C1 segment of cervical spinal cord (tissue), 14 donors: ENCODE measurements at places on chromosomes 1 and 21.

DNA sequence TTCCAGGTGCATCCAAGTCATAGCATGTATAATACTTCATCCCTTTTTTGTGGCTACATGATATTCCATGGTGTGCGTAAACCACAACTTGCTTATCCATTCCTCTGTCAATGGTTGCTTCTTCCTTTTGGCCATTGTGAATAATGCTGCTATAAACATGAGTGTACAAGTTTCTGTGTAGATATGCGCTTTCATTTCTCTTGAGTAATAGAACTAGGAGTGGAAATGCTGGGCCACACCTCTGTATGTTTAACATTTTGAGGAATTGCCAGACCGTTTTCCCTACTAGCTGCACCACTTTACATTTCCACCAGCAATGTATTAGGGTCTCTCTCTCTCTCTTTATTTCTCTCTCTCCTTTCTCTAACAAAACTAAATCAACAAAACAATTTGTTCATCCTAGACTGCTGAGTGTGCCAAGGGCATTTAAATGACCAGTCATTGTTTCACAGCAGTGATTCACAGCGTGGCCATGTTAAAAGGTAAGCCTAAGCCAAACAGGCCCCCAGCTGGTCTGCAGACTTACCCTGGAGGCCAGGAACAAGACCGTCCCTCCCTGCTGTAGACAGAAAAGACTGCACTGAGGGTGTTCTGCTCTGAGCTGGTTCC, 53.2 kb upstream of the LYST start:
- DNase-seq: no peak

GRCh38 chr21:36627242-36627641, 71.7 kb upstream of the SIM2 start:
- no peak for DNase-seq

GRCh38 chr1:49995734-49996133, 28.0 kb downstream of the AGBL4 start:
- DNase-seq: no peak

GRCh38 chr1:74830766-74831165, 97.8 kb downstream of the TYW3 start:
- DNase-seq: no peak

DNA sequence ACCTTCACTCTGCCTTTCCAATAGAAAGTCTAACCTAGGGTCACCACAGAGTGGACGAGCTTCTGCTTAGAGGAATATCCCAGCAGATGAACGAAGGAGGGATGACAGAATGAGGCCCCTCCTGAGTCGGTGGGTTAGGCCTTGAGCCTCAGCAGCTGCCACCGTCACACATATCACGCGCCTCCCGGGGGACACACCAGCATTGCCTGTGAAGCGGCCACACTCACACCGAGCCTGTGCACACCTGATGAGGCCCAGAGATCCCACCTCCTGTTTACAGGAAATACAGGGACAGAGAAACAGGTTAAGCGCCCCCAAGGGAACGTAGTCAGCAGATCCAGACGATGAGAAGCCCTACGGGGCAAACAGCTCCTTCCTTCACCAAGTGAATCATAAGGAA, 25.1 kb upstream of the LRRC47 start:
- no peak for DNase-seq

DNA sequence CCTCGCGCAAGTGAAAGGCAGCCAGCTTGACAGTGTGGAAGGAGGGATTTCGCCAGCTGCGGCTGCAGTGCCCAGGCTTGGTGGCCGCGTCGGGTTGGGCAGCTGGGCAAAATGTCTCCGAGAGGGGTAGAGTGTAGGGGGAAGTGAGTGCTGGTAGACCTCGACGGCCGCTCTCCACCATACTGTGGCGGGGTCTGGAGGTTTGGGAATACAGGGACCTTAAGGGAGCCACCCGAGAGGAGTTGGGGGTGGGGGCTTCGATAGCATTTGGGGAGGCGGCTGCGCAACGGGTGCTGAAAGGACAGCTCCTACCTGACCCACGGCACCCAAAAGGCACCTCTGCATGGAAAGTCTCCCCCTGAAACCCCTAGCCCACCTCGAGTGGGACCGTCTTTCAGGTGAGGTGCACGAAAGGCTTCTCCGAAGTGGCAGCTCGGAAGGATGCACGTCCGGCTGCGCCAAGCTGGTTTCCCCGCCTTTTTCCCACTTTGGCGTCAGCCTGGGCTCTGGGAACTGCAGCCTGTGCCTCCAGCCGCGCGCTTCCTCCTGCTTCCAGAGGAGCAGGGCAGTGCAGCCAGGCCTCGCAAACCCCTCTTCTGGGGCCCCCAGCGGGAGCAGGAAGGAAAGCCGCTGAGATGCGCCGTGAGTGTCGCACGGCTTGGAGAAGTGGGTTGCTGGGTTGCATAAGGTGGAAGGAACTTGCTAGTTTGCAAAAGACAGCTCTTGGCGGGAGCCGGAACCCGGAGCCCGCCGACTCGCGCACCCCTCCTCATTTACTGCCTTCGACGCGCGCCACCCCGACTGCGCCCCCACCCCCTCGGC, 531 bp upstream of the HMGN2 start:
- DNase-seq: peak; percentile 61

DNA sequence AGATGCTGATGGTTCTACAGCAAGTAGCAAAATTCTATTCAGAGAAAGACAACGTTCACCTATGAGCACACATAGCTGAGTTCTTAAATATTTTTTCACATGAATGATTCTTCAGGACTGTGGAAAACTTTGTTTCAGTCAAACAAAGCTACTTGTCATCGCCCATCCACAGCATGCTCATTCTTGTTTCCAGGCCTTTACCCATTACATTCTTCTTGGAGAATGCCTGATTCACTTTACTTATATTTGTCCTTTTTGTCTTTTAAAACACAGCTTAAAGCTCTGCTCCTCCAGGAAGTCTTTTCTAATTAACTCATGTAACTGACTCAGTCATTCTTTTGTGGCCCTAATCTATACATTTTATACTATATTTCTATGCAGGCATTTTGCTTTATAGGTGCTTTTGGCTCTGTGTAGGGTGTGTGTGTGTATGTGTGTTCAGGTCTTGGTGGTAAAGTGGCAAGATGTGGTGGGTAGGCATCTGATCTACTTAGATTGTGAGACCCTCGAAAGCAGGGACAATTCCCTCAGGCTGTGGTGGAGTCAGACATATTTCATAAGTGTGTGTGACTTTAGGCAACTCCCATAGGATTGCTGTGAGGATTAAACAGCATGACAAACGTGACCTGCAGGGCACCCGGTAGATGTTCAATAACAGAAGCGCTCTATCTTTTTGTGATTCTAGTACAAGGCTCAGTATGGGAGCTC, 11.8 kb upstream of the MARK1 start:
- DNase-seq: no peak

DNA sequence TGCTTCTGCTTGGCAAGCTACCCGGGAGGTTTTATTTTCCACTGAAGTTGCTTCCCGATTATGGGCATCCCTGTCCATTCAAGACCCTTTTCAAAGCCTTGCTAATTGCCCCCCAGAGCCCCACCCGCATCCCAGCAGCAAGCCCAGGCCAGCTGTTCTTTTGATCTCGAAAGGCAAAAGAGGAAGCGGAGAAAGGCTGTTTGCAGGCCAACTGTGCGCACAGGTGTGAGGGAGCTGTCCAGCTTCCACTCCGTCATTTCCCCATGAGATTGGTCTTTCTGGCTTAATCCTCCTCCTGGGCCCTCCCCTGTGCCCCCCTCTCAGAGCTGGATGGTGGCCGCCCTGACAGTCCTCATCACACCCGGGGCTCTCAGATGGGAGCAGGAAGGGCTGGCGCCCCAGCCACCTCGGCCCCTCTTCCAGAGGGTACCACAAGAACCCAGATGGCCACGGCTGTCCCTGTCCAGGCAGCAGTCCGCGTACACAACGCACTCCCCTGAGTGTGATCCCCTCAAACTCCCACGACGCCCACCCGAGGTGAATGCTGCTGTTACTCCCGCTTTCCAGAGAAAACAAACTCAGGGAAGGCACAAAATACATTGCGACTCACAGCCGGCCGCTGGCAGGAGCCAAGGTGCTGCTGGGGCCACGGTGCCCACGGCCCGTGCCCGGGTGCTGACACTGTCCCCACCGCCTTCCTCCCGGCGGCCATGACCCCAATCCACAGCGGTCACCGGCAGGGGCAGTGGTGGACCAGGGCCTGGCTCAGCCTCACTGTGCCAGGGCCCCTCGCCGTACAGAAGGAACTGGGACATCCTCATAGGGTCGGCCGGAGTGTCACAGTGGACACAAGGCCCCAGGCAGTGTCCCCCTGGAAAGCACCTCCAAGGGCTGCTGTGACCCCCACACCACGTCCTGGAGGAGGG, 121.9 kb downstream of the CRYAA start:
- DNase-seq: no peak

- no peak for DNase-seq
These were observed 132.8 kb downstream of the CDC7 start for GRCh38 chr1:91633438-91633837.

GRCh38 chr1:173856903-173857302, 10.9 kb downstream of the GAS5 start:
- DNase-seq: no peak

GRCh38 chr1:12173631-12174121, 6.9 kb downstream of the TNFRSF1B start:
- no peak for DNase-seq

DNA sequence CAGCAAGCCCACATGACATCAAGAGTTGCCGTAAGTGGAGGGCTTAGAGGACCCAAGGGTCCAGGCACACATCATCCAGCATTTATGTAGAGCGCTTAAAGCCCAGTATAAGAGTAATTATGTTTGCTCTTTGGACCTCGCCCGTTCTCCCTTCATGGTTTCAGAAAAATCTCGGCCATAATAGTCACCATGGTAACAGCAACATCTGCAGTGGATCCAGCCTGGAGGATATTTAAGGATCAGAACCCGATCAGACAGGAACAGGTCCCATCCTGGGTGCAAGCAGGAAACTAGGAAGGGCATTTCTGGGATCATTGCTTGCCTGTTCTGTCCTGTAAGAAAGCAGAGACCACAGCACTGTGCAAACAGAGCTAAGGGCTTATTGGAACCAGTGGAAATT, 89.9 kb upstream of the KAZN start:
- DNase-seq: no peak

DNA sequence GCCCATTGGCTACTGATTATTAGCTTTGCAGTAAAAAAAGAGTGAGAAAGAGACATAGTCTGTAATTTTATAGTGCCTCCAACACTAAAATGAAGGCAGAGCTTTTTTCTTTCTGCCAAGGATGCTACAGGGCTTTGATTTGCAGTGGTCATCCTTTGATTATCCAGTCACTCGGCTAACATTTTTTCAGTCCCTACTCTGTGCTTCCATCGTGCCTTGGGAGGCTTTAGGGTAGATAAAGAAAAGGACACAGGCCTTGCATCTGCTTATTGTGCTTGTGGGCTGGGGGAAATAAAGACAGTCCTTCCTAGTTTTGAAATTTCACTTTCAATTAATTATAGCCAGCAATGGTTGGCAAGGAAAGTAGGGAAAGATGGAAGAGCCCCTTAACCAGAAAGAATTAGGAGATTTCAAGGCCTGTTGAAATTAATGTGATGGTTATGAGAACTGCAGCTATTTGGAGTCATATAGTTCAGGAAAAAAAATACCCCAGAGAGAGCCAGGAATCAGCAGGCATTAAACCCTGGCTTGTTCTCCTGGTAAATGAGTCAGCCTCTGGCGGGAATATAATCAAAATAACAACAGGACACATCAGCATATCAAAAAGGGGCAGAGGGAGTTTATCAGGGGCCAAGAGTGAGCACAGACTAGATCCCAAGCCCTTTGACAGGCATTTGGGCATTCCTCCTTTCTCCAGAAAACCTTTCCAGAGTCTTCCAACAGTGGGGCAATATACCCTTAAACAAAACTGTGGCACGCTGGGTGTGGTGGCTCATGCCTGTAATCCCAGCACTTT, 27.4 kb downstream of the CACHD1 start:
- no peak for DNase-seq

DNA sequence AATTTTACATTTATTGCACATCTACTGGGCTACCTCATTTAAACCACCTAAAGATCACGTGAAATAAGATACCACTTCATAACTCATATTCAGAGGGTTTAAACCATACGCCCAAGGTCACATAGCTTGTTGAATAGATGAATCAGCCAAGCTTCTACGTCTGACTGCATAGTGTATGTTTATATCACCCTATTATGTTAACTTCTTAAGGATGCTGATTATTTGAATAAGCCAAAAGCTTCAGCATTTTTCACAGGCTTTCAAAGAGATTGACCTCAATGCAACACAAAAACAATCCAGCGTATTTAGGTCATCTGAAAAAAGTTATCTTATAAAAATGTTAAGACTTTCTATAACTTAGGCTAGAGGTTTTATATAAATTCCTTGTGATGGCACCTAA, 373.8 kb downstream of the TGFB2 start:
- no peak for DNase-seq

GRCh38 chr1:205240569-205240968, 12.8 kb downstream of the TMCC2 start:
- DNase-seq: no peak

DNA sequence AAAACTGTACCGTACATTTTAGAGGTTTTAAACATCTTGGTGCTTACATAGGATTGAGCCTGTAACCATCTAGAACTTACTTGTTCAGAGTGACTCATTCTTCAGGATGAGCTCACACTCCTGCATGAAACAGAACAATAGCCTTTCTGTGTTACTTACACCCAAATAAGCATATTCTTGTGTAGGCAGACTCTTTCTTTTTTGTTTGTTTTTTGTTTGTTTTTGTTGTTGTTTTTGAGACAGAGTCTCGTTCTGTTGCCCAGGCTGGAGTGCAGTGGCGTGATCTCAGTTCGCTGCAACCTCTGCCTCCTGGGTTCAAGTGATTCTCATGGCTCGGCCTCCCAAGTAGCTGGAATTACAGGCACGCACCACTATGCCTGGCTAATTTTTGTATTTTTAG, 3.8 kb upstream of the CA6 start:
- no peak for DNase-seq

- no peak for DNase-seq
These were observed 43.5 kb upstream of the CCDC27 start for GRCh38 chr1:3708791-3709190.

DNA sequence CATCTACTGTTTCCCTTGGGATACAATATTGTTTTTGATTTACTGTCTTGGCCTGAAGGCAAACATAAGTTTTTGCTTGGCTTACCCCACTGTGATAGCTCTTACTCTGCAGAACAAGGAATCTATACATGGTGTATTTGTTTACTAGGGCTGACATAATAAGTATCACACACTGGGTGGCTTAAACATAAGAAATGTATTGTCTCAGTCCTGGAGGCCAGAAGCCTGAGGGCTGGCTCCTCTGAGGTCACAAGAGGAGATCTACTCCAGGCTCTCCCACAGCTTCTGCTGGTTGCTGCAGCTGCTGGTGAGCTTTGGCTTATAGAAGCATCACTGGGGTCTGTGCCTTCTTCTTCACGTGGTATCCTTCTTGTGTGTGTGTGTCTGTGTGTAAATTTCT, 30.7 kb upstream of the IGSF5 start:
- DNase-seq: no peak

GRCh38 chr1:205510308-205510950, 6.0 kb downstream of the CDK18 start:
- no peak for DNase-seq
